ENCODE measurements at places on chromosomes 1 and 21.
A peak's percentile ranks its signal among the peaks of the same experiment; 100 is the strongest.

DNA sequence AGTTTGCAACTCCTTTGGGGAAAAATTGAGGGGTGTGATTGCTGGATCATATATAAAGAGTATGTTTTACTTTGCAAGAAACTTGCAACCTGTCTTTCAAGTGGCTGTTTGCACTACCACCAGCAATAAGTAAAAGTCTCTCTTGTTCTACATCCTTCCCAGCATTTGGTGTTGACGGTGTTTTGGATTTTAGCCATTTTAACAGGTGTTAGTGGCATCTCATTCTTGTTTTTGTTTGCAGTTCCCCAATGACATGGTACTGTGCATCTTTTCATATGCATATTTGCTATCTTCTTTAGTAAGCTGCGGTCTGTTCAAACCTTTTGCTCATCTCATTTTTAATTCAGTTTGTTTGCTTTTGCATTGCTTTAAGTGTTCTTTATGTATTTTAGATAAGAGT lies 535.5 kb downstream of the LRRIQ3 start:
- no peak for ATAC-seq

DNA sequence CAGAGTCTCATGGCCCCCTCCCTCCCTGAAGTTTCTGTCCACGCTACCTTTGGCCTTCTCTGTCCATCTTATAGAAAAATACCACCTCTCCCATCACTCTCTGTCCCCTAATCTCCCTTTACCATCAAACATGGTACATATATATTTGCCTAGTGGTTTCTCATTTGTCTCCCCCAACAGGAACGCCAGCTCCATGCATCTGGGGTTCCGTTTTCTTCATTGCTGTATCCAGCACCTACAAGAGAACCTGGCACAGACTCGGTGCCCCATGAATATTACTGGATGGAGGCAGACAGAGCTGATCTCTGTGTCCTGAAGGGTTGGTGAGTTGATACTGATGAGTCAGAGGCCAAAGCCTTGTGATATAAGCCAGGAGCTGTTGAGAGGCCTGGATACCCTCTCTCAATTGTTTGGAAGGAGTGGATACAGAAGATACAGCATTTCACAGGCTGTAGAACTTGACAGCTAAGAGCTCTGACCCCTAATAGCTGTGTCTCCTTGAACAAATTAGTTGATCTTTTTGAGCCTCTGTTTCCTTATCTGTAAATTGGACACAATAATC lies 21.9 kb downstream of the HEYL start:
- ATAC-seq: no peak

DNA sequence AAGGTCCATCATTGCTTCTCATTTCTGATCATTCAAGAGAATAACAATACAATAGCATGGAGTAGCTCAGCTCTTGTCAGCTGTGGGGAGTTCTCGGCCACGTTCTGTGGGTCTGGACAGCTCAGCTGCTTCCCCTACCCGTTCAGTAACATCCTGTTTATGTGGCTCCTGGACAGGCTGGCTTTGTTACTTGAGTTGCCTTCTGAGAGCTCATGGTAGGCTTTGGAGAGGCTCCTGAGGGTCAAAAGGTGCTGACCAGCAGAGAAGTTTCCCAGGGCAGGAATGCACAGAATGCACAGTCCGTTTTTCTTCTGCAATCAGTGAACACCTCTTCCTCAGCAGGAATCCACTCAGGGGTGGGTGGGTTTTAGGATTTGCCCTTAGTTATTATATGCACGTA lies 36.0 kb downstream of the KAZN start:
- no peak for ATAC-seq

- no peak for ATAC-seq
Observed at GRCh38 chr1:95012389-95012788, 60.4 kb downstream of the ALG14 start.

- ATAC-seq: no peak
Observed at GRCh38 chr1:184072376-184072775, 20.8 kb downstream of the TSEN15 start.

- no peak for ATAC-seq
Observed at GRCh38 chr21:22352088-22352487, 1353.9 kb downstream of the NCAM2 start.

GRCh38 chr1:213051881-213052202 lies 801 bp downstream of the RPS6KC1 start:
- no peak for ATAC-seq

DNA sequence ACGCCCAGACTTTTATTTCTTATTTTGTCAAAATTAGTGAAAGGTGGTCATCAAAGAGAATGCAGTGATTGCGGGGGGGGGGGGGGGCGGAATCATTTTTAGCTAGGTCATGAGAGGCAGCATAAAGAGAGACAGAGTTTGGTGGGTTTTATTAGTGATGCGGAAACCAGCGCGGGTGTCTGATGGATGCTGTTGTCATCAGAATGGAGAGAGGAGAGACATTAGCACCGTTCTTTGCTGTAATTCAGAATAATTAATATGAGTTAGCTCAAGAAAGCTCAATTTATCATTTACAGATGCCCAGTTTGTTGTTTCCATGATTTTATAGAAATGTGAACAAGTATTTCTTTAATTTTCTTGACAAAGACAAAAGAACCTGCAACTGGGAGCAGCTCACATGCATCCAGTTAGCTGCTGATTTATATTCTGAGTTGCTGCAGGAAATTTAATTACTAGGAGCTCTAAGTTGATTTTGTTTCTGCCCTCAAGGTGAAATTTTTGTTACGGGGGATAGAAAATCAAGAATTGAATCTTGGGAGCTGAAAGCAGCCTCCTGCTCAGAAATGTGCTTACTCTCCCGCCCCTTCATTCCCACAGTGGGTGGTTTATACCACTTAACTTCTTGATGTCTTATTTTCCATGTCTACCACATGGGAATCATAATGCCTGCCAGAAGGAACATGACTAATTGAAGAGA lies 133.4 kb upstream of the MAP1LC3C start:
- ATAC-seq: no peak

DNA sequence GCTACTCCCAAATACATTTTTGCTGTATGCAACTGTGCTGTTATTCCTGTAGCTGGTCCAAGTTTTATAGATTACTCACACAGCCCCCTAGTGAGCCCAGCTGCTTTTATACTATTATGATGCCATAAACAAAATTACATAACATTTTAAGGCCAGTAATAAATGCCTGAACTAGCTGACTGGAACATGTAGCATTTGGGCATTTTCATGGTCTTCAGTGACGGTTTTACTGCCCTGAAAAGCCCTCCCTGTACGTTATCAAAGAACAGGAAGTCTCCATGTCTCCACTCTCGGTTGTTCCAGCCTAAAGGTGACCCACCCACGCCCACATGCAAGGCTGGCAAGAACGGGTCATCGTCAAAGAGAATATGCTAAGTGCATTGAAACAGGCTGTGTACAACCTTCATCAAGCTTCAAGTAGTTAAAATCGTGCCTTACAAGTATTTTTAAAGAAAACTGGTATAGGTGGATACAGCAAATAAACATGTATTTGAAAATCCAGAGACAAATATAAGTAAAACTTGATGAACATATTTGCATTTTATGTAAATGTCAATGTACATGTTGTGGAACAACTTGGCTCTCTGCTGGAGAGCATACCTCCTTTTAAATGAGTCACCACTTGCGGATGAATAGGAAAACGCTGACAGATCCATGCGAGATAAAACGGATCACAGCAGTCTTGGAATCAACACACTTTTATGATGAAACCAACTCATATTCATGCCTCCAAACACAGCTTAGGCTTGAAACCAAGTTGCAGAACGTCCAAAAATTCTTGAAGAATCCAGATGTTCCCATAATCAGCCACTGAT lies 520.5 kb downstream of the SMYD3 start:
- peak; percentile 60 for ATAC-seq

DNA sequence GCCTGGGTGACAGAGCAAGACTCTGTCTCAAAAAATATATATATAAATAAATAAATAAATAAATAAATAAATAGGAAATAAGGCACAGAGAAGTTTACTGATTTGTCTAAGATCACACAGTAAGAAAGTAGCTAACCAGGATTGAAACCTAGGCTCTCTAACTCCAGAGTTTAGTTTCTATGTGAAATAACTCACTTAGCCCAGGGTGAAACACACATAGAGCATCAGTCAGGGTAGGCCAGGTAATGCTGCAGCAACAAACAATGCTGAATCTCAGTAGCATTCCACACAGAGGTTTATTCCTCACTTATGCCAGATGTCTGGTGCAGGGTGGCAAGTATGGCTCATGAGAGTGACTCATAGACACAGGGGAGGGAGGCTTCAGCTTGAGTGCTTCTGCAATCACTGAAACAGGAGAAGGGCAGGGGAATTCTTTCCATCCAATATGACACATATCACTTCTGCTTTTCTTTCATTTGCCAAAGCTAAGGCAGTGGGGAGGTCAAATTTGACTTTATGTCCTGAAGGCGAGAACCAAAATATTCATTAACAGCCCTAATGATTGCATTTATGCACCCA lies 37.1 kb upstream of the KANK4 start:
- peak; percentile 77 for ATAC-seq

- ATAC-seq: no peak
Observed at GRCh38 chr1:38418195-38419030, 371.8 kb upstream of the POU3F1 start.

GRCh38 chr1:152768847-152769533 lies 6.0 kb upstream of the LCE1F start:
- ATAC-seq: peak; percentile 79

DNA sequence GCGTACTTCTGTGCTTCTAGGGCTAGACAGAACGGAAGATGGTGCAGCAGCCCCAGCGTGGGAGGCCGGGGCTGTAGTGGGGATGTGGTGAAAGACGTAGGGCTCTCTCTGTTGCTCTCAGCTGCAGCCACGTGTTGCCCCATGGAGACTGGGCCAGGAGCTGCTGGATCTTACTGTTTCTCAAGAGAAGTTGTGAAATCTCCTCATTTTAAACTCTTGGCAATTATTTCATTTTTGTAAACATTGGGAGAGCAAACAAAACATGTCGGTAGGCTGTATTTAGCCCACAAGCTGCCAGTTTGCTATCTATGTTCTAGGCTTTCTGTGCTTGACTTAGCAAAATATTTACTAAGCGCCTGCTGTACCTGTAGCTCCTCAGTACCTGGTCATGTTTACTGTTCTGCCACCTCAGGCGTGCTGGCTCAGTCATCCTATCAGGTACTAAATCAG lies 15.9 kb upstream of the ELOA start:
- ATAC-seq: peak; percentile 44

GRCh38 chr1:166974647-166975345 lies 544 bp downstream of the ILDR2 start:
- no peak for ATAC-seq

GRCh38 chr1:27049607-27050006 lies 37.0 kb upstream of the TENT5B start:
- ATAC-seq: no peak

DNA sequence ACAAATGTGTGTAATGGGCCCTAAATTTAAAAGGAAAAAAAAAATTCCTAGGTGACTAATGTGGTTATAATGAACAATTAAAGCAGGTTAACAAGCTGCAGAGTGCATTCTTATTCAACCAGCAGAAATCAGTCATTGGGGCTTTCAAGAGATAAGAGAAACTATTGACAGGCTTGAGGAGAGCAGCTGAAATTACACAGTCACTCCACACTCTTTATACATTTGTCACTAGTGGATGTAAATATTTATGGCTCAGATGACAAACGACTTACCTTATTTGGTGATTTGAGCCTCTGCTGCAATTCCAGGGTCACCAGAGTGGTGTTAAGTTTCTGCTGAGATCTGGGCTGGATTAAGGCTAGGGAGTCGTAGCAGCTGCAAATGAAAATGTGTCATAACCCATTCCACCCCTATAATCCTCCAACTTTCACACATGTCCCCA lies 896.3 kb downstream of the TTLL7 start:
- ATAC-seq: no peak

DNA sequence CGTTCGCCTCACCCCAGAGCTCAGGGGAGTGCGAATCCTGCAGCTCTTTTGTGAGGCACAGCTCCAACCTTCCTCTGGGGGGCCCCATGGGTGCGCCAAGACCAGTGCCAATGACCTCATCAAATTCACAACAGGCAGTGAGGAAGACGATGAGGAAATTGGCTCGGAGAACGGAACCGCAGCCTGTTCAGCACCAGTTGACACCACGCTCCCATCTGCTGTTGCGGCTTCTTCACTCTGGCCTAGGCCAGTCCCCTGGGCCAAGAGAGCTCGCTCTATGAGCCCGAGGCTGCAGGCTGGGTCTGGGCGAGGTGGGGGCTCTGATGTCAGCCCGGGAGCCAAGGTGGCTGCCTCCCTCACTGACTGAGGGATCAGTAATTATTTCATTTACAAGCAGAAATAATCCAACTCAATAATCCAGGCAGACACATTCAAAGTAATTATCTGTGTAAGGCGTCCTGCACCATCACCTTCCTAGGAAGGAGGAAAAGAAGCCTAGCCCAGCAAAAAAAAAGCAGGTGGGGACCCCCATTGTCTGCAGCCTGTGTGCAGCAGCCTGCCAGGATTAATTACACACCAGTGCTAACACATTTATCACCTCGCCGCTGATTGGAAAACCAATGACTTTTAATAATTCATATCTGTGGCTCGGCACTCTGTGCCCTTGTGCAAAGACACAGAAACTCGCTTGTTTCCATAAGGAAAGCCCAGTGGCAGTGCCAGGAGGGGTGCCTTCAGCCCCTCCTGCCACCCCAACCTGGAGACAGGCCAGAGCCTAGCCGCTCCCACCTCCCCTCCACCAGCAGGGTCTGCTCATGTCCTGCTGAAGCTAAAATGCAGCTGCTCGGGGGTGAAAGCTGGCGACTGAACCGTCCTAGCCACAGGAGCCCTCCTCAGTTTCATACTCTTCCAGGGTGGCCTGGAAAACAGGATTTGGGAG lies 1.9 kb downstream of the PLEKHA6 start:
- no peak for ATAC-seq

GRCh38 chr1:31154632-31155215 lies 85.0 kb downstream of the NKAIN1 start:
- peak; percentile 87 for ATAC-seq

- no peak for ATAC-seq
Observed at GRCh38 chr1:175508320-175509110, 234.9 kb downstream of the TNR start.

DNA sequence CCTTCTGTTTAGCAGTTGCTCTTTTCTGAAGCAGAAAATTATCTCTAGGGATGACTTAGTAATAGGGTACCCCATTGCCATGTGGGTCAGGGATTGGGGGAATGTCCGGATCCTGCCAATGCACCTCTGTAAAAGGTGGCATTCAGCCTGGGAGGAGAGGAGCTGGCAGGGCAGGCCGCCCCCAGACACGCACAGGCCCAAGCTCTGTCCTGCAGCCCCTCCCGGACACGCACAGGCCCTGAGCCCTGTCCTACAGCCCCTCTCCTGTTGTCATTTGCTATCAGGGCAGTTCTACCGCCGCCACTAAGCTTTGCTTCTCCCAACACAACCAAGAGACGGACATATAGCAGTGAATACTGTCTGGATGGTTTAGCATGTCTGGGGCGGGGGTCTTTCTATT lies 219.1 kb downstream of the SDCCAG8 start:
- ATAC-seq: no peak

- no peak for ATAC-seq
Observed at GRCh38 chr1:180956028-180956640, 43.4 kb downstream of the KIAA1614 start.

GRCh38 chr1:2908081-2908480 lies 106.6 kb upstream of the TTC34 start:
- no peak for ATAC-seq

GRCh38 chr1:216221260-216221700 lies 202.0 kb downstream of the USH2A start:
- peak; percentile 72 for ATAC-seq

- no peak for ATAC-seq
Observed at GRCh38 chr1:31011719-31012118, 53.8 kb downstream of the PUM1 start.
